Activated CD4-positive, CD25-positive, alpha-beta regulatory T cell (primary cell): ENCODE measurements at places on chromosomes 2 and 18.

DNA sequence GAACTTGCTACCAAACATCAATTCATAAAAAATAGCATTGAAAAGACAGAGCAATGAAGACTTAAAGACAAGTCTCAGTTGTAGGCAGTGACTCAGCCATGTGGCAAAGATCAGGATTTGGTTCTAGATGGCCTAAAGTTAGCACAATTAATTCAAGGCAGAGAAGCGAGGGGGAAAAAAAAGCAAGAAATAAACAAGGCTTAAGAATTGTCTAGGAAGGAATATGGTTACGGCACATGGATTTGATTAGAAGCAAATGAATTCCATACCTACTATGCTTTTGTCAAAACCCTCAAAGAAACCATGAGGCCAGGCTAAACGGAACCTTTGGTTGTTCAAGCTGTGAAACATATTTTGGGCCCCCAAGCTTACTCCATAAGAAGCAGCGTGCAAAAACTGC, 362.2 kb upstream of the KCNH7 start:
- DNase-seq: no peak

GRCh38 chr2:174399171-174399570, 3.6 kb downstream of the SCRN3 start:
- no peak for DNase-seq

GRCh38 chr2:143698888-143699570, 569.8 kb downstream of the ARHGAP15 start:
- no peak for DNase-seq

DNA sequence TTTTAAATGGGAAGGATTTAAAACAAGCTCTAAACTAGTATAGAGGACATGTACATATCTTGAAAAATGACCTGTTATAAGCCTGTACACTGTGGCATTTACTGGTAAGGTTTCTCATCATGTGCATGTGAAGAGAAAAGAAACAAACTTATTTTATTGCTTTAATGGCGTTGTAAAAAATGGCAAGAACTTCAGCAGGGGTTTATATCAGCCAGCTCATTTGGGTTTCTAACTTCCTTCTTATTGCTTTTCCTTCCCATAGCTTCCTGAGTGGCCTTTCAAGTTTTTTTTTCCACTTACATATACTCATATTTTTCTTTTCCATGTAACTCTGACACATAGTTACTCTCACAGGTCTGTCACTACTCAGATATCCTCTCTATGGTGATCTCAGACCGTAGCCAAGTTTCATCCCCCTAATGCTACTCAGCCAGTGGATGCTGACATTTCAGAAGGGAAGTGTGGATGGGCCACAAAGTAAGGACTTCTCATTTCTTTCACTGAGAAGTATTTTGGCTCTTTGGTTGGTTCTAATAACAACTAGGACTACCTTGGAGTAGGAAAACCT, 198.2 kb downstream of the PARD3B start:
- DNase-seq: no peak

- no peak for DNase-seq
These were observed 16.5 kb upstream of the CYTIP start for GRCh38 chr2:157460384-157460837.

- DNase-seq: no peak
These were observed 236.9 kb downstream of the SCG2 start for GRCh38 chr2:223365158-223365679.

DNA sequence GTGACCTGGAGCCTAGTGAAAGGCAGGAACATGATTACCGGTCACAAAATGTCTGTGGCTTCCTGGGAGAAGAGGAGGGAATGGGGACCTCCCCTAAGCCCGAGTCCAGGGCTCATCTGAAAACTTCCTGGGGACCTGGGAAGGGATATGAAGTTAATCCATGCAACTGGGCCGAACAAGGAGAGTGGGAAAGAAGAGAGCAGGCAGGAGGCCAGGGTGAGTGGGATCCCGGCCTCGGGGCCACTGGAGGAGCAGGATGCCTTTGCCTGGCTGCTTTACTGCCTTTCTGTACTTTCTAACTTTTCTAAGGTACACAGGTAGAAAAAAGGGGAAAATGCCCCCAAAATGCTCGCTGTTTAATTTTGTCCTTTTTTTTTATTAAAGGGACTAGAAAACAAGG, 43.4 kb upstream of the MAL start:
- DNase-seq: no peak

DNA sequence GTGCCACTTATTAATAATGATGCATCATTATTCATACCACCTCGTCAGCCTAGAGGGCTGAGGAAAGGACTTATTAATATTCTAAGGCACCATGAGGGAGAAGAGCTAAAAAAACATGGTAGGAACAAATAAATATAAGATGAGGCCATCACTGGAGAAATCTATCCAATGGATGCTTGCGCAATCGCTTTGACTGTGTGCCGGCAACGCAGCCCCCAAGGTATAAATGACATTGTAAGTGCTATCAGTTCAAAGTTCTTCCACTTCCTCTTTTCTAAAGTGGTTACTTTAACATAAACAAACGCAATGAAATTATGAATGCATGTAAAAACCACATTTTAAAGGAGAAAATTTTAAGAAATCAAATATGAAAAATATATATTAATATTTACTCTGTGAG, 164.6 kb downstream of the EIPR1 start:
- no peak for DNase-seq

DNA sequence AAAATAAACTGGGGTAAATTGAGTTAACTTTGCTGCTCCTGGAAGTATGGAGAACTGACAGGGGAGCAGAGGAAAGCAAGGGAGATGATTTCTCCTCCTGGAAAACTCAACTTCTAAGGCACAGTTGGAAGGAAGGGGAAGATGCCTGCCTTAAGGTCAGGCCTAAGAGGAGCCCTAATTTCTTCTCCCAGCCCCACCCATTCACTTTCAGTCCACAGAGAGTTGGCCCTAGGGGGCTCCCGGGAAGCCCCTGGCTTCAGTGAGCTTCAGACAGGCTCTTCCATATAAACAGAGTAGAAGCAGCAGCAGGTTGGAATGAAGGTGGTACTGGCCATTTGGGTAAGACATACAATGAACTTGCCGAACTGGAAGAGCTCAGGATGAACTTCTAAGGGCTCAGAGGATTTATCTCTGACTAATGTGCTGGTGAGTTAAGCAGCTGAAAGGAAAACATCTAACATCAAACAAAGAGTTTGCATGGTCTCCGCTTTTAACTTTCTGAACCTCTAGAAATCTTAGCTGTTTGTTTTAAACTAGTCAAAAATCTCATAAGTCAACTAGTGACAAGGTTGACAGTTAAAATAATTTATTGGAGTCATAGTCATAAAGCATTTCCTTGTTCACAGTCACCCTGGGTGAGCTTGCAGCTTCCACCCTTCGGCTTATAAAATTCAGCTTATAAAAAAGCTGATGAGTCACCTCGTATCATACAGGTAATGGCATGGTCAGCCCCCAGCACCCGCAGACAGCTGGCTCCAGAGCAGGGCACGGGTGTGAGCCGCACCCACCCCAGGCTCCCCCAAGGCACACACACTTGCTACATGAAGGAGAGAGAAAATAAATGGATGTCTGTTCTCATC, 9.8 kb downstream of the MALL start:
- DNase-seq: no peak

DNA sequence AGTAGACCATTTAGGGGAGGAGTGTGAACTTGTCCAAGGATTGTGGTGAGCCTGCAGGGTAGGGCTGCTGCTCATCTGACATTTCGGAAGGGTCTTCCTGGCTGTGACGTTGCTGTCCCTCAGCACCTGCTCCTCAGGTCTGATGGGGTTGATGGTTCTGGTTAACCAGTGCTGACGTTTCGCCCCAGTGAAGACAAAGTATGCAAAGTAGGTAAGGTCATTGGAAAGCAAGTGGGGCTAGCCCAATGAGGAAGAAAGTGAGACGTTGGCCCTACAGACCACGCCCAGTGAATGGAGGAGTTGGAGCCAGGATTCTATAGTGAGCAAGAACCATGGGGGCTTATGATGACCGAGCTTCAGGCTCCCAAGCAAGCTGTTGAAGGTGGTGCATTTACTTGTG, 33.4 kb upstream of the ZNF396 start:
- DNase-seq: no peak

DNA sequence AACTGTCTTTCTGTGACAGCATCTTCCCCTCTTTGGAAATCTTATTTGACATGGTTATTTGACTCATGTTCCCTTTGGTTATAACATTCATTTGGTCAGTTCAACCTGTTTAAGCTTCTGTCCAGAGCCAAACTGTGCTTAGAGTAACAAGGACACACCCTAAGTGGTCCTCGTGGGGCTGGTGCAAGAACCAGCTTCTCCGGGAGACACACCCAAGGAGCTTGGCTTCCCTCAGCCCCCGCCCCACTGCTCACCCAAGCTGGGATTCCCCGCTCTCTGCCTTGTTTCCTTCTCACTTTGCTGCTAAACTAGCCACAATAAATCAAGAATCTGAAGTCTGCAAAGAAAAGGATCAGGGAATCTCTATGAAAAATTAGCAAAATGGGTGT, 1.4 kb downstream of the SCYGR3 start:
- no peak for DNase-seq

DNA sequence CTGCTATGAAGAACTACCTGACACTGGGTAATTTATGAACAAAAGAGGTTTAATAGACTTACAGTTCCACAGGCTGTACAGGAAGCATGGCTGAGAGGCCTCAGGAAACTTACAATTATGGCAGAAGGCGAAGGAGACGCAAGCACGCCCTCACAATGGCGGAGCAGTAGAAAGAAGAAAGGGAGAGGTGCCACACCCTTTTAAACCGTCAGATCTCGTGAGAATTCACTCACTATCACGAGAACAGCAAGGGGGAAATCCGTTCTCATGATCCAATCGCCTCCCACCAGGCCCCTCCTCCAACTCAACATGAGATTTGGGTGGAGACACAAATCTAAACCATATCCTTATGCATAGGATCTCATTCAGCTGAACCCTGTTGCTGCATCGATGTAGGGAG, 84.6 kb upstream of the ZNF532 start:
- no peak for DNase-seq

GRCh38 chr2:20015482-20016083, 3.1 kb upstream of the MATN3 start:
- DNase-seq: no peak

DNA sequence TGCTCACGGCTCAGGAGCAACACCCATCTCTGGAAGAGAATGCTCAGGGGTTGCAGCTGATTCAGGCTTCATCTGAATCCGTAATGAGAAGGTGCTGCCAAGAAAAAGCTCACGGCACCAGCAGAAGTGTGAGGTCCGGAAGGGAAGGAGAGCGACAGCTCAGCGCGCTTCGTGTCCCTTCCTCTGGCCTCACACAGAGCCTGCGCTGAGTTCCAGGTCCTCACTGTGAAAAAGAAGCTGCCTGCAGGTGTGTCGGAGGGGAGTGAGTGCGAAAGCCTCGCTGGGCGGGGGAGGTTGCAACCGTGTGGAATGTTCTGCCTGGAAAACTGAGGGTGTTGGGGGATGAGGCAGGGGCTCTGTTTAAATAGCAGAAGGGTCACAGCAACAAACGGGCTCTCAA, 76.2 kb upstream of the TWIST2 start:
- no peak for DNase-seq

DNA sequence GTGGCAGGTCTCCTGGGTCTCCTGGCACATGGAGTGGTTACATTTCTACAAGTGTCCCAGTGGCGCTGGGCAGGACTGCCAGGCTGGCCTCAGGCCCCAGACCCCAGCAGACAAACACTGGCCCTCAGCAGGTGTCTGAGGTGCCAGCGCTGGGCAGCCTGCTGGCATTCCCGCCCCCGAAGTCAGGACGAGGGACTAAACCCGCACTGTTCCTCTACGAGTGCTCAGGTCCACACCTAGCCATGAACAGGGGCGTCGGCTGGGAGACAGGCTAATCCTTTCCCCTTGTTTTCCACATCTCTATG, 12.8 kb downstream of the SNED1 start:
- no peak for DNase-seq

DNA sequence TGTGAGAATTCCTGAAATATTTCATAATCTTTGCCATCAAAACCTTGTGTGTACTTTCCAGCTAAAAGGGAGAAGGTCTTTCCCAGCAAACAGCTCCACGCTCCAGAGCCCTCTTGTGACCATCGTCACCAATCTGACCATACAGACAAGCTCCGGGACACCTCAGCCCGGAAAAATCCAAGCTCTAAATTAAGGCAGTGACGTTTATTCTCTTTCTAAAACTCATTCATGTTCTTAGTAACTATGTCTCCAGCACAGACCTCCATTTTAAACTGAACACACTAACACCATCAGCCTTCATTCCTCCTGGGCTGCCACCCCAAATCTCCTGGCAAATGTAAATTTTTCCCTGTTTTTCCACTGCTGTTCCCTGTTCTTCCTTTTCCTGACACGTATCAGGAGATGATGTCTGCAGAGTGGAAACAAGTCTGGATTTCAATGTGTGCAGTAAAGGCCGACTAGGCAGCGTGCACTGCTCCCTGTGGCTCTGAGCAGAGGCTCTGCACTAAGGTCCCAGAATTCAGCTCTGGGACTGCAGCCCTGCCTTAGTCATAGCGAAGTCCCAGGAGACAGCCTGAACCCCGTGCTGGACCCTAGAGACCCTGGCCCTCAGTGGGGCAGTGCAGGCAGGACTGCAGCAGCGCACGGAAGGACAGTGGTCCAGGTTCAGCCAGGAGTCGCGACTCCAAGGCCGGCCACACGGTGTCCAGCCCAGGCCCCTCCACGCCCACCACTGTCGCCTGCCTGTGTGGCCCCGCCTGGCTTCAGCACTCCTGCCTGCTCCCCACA, 452.5 kb upstream of the SALL3 start:
- no peak for DNase-seq

GRCh38 chr18:48914581-48915251, 36.0 kb downstream of the SMAD7 start:
- no peak for DNase-seq

- DNase-seq: no peak
These were observed 55.3 kb downstream of the G6PC2 start for GRCh38 chr2:168956392-168956791.

DNA sequence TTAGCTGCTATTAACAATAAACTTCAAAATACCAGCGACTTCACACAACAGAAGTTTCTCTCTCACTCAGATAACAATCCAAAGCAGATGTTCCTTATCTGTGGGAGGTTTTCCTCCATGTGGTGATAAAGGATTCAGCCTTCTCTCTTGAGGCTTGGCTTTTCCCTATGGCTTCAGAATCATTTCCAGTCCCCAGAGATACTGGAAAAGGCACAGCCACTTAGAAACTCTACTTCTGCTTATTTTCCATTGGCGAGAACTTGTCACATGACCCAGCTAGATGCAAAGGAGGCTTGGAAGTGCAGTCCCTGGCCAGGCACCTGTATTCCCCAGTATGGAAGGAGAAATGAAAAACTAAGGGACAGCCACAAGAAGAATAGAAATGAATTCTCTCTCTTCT, 344.8 kb downstream of the MTX2 start:
- no peak for DNase-seq

GRCh38 chr2:88765154-88765888, 73.8 kb downstream of the RPIA start:
- DNase-seq: no peak

- DNase-seq: no peak
These were observed 1075.3 kb downstream of the LRP1B start for GRCh38 chr2:141055531-141055930.

DNA sequence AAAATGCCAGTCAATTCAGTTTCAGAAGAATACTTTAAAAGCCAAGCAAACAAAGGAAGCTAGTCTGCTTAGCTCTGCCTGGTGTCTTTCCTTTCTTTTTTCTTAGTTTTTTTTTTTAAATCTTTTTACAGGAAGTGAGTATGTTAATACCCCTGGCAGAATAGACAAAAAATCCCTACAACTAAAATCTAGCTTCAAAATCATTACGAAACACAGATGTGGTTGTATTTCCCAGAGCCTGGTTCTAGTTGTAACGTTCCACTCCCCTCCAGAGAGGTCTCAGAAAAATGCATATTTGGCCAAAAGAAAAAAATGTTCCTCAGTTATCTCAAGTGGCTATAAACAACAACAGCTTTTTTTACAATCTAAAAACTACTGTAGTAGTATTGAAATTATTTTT, 202.1 kb upstream of the RND3 start:
- DNase-seq: no peak

GRCh38 chr18:57931038-57931437, 113.0 kb upstream of the NEDD4L start:
- DNase-seq: no peak
